Motor neuron (in vitro differentiated cells): ENCODE measurements at places on chromosomes 3 and 15. TPM values are rescaled to one million over a fixed set of nuclear protein-coding genes. Genes with fewer than 3 reads are reported as not detected.

DNA sequence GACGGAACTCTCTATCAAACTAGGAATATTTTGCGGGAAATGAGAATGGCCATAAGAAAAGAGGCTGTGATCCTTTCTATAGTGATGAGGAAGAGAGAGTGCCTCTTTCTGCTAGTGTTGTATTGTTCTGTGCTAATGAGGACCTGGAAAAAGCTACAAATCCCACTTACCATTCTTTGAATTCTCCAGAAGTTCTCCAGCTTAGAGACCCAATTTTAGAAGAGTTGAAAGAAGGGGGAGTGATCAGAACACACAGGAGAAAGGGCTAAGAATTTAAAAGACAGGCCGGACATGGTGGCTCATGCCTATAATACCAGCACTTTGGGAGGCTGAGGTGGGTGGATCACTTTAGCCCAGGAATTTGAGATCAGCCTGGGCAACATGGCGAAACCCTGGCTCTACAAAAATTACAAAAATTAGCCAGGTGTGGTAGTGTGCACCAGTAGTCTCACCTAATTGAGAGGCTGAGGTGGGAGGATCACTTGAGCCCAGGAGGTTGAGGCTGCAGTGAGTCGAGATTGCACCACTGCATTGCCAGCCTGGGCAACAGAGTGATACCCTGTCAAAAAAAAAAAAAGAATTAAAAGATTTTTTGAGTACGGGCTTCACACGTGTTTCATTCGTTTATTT, 126.9 kb downstream of the IQCH start:
- no peak for ATAC-seq

- ATAC-seq: peak; percentile 31
Observed at GRCh38 chr15:57171426-57171825, 204.9 kb upstream of the CGNL1 start.

MEIS2 gene
- 146 and 152 TPM in 2 replicates for total RNA-seq

DNA sequence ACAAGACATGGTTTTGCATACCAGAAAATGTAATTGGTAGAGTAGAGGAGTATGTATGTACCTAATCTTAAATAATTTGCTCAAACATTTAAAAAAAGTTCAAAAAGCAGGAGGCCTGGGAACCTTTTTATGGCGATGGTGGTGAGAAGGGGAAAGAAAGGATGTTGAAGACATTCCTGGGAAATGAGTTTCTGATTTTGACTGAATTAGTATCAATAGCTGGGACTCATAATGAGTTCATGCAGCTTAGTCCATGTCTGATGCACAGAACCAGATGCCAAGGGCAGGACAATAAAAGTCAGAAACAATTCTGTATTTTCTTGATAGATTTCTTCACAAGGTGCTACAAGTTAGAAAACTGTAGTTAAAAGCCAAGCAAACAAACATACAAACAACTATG, 395.3 kb downstream of the GAP43 start:
- ATAC-seq: no peak

- ATAC-seq: no peak
Observed at GRCh38 chr15:58604455-58604923, 145.0 kb downstream of the ADAM10 start.

DNA sequence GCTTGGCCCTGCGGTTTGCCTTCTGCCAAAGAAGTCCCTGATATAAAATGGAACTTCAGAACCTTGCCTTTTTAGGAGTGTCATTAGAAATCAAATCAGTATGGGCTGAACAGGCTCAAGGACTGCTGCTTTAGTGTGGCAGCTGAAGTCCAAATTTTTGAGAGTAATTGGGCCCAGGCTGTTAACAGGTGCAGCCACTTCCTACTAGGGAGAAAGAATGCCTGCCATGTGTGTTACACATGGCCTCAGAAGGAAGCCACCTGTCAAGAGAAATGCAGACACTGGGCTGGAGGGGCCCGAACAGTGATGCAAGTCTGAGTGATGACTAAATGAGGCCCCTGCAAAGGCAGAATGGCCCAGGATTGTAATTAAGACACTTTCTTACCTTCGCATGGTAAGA, 786.7 kb upstream of the CFAP20DC start:
- no peak for ATAC-seq

DNA sequence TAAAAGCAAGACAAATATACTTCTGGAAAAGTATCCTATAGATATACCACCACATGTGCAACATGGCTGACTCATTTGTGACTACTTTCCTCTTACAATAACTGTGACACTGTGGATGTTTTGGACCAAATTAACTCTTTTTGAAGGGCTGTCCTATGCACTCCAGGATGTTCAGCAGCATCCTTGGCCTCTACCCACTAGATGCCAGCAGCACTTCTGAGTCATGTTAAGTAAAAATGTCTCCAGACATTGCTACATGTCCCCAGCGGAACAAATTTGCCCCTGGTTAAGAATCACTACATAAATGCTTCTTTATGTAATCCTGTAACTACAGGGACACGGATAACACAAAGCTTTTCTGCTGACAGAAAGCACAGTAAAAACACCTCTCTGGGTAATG, 32.0 kb downstream of the RUVBL1 start:
- ATAC-seq: no peak

SNURF gene
- total RNA-seq: 8.9 and 17.7 TPM in 2 replicates

GOLGA8N gene
- 5.3 and 8.0 TPM in 2 replicates for total RNA-seq

GRAMD1C gene
- total RNA-seq: 0.45 and 0.53 TPM in 2 replicates

- no peak for ATAC-seq
Observed at GRCh38 chr3:195069501-195070251, 201.3 kb downstream of the XXYLT1 start.

DNA sequence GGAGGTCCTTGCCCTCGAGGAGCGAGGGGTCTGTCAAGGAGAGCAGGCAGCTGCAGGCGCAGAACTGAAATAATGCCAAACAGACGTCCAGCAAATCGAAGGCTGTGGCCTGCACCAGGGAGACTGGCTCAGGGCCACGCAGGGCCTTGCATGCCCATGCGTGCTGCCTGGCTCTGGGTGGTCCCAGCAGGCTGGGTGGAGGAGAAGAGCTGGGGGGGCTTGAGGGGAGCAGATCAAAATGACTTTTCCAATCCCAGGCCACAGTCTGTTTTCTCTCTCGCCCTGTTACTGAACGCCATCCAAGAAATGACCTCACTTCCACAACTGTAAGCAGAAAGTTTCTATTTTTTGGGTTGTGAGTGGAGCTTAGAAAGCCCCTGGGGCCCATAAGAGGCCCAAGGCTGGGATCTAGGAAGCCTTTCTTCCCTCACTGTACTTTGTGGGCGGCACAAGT, 96.9 kb upstream of the RPL32 start:
- no peak for ATAC-seq

GRCh38 chr3:195083659-195084058, 187.3 kb downstream of the XXYLT1 start:
- no peak for ATAC-seq

- ATAC-seq: no peak
Observed at GRCh38 chr3:177608443-177608842, 411.2 kb upstream of the TBL1XR1 start.

DNA sequence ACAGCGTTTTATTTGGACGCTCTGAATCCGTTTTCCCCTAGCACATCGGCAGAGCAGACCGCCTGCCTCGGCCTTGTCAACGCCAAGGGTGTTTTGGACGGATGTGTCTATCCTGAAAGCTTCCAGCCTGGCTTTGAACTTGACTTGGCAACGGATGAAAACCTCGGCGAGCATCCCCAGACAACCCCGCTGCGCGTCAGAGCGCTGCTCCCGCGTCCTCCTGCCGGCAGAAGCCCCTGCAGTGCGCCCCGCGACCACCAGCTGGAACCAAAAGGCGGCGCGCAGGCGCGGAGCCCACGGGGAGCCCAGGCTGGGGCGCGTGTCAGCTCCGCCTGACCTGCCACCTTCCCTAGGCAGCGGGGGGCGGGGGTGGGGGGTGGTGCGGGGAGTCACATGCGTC, 26.2 kb upstream of the ARL8B start:
- peak; percentile 62 for ATAC-seq

DNA sequence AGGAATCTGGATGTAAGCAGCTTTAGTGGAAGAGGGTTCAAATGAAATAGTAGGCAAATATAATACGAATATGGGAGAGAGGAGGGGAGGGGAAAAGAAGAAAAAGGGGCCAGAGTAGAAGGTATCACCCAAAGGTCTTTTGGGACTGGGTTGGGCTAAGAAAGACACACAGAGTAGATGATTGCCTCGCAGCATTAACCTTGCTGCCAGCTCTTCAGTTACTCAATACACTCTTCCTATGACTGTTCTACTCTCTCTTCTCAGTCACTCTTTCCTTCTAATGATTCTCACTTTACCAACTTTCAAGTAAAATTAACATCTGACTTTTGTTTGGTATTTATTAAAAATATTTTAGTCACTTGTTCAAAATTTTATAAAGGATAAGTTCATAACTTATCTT, 52.8 kb downstream of the CLASP2 start:
- ATAC-seq: no peak

DNA sequence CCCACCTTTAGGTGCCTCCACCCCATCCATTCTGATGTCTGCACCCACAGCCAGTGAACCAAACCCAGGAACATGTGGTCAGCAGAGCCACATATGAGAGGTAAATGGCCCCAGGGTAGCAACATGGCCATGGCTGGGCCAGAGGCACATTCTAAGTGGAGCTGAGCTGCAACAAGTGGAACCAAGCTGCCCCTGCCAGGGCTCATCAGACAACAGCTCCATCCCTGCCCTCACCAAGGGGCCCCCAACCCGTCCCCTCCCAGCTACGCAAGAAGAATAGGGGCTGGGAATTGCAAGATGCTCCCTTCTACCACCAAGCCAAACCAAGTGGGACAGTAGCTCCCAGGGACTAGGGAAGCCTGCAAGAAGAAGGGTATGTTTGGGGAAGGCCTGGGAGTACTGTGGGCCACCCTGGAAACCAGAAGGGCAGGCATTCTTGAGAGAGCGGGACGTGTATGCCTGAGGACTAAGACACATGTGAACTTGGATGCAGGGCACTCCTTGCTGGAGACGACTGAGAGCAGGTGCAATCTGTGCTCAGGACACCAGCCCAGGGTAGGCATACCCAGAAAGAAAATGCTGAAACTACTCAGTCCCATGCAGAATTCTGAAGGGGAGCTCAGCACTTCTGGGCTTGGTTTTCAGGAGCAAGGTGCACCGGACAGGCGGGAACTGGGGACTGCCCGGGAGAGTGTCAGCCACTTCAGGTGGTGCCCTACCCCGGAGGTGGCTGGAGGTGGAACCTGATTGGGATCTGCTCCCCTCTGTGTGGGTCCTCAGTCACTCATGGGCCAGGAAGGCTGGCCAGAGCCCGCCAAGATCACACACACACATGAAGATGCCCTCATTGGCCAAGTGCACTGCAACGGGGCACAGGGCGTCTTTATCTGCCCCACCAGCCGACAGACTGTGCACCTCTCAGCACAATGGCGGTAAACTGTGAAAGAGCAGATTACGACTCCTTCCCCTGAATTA, 9.5 kb downstream of the MYL3 start:
- ATAC-seq: no peak

UBR1 gene
- total RNA-seq: 37.1 and 41.9 TPM in 2 replicates

- ATAC-seq: no peak
Observed at GRCh38 chr3:11819146-11819689, 27.5 kb downstream of the TAMM41 start.

- ATAC-seq: no peak
Observed at GRCh38 chr3:138438896-138439295, 4.5 kb downstream of the ESYT3 start.

ST3GAL6 gene
- total RNA-seq: 4.7 and 6.1 TPM in 2 replicates

C2CD4A gene
- 37.3 and 38.4 TPM in 2 replicates for total RNA-seq

DNA sequence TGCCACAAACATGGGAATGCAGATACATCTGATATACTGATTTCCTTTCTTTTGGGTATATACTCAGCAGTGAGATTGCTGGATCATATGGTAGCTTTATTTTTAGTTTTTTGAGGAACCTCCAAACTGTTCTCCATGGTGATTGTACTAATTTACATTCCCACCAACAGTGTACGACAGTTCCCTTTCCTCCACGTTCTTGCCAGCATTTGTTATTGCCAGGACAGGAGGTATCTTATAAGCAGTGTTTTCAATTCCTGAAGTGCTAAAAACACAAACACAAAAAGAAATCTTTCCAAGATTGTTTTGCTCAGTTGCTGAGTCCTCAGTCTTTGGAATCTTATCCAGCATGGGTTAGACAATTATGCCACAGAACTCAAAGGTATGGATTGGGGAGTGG, 13.5 kb downstream of the GTF2E1 start:
- no peak for ATAC-seq

DNA sequence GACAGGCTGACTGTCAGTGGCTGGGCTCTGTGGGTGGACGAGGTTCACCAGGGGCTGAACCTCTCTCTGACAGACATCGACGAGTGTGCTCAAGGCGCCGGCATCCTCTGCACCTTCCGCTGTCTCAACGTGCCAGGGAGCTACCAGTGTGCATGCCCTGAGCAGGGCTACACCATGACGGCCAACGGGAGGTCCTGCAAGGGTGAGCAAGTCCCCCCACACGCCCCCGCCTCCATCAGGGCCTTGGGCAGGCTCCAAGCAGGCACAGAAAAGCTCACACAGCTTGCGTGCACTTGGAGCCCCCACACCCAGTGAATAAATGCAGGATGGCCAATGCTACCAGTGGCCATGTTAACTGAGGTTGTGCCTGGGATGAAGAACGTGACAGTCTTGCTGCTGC, 82.3 kb downstream of the FBLN2 start:
- no peak for ATAC-seq

GRCh38 chr3:23750573-23751210, 55.1 kb upstream of the UBE2E1 start:
- ATAC-seq: peak; percentile 7

GRCh38 chr3:112390783-112391641, 58.1 kb downstream of the CD200 start:
- peak; percentile 84 for ATAC-seq

GRCh38 chr3:58474967-58475578, 16.8 kb upstream of the KCTD6 start:
- ATAC-seq: peak; percentile 53
